ENCODE measurements at places on chromosomes 3 and 15. TPM values are rescaled to one million over a fixed set of nuclear protein-coding genes. Genes with fewer than 3 reads are reported as not detected.

Gene BFSP2
- total RNA-seq: not detected

Gene TMOD2
- 3.4 TPM for total RNA-seq

DNA sequence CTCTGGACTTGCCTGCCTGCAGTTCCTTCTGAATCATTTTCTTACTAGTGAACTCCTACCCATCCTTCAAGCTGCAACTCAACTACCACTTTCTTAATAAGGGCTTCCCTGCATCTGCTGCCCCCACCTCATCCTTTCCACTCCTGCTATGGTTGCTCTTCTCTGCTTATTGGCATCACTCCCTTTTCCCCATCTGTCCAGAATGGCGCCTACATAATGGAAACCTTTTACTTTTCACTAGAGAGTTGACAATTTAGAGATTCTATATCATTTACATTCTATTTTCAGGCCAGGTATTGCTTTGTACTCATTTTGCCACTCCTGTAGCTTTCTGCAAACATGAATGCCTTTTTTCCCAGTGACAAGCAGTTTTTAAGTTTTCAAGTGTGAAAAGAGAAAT is 1.9 kb upstream of the EPHA3 start:
- no peak for DNase-seq

GRCh38 chr3:150527464-150528255 is 18.6 kb downstream of the SERP1 start:
- no peak for DNase-seq

DNA sequence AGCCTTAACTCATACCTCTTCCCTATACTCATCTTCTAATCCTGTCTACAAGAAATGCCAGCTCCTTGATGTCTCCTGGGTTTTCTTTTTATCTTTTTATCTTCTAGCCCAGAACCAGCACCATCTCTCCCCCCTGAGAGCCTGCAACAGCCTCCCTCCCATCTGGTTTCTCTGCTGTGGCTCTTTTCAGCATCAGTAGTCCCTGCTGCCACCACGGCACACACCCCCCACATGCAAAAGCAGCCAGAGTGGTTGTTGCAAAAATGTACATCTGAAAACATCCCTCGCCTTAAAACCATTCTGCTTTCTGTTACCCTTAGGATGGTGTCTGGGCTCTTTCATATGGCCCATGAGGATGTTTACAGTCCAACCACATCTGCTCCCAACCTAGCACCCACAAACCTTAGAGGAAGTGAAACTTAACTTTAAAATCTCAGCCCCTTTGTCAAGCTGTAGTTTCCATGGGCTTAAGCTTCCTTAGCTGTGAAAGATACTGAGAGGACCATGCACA is 775 bp downstream of the TTC21A start:
- DNase-seq: no peak

- DNase-seq: no peak
These were observed 82.2 kb downstream of the RBMS3 start for GRCh38 chr3:29363110-29363509.

All from K562 (cell line).